ENCODE measurements at places on chromosomes 16 and 17.

GRCh38 chr17:49358641-49359247, 3.3 kb downstream of the ZNF652 start:
- no peak for DNase-seq

DNA sequence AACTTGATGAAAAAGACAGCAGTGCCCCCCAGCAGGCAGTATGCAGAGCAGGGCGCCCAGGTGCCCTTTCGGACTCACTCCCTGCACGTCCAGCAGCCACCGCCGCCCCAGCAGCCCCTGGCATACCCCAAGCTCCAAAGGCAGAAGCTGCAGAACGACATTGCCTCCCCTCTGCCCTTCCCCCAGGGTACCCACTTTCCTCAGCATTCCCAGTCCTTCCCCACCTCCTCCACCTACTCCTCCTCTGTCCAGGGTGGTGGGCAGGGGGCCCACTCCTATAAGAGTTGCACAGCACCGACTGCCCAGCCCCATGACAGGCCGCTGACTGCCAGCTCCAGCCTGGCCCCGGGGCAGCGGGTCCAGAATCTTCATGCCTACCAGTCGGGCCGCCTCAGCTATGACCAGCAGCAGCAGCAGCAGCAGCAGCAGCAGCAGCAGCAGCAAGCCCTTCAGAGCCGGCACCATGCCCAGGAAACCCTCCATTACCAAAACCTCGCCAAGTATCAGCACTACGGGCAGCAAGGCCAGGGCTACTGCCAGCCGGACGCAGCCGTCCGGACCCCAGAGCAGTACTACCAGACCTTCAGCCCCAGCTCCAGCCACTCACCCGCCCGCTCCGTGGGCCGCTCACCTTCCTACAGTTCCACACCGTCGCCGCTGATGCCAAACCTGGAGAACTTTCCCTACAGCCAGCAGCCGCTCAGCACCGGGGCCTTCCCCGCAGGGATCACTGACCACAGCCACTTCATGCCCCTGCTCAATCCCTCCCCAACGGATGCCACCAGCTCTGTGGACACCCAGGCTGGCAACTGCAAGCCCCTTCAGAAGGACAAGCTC, 43.2 kb downstream of the SREBF1 start:
- DNase-seq = no peak

DNA sequence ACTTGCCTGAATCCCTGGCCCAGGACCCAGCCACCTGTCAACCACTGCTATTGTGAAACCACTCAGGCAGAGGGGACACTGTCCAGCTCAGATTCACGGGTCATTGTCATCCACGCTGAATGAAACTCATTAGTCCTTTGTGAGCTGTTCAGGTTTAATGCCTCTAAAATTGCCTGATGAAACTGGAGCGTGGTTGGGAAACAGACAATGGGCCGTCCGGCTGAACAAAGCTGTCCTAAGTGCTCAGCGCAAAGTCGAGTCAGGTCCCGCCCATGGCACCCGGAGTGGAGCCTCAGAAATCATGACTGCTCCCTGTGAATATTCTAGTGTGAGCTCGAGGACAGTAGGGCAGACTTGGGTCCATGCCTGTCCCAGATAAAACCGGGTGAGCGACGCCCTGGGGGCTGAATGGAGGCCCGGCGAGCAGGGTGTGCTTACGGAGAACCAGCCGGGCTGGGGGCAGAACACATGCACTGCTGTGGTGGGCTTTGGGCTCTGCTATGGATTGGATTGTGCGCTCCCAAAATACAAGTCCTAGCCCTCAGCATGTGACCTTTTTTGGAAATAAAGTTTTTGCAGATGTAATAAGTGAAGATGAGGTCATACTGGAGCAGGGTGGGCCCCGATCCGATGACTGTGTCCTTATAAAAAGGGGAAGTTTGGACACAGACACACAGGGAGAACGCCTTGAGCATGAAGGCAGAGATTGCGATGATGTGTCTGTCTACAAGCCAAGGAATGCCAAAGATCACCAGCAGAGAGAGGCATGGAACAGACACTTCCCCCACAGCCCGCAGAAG, 12.9 kb upstream of the CMIP start:
- no peak for DNase-seq

- DNase-seq = no peak
These were observed 10.1 kb downstream of the TEKT5 start for GRCh38 chr16:10684511-10685151.

- DNase-seq = no peak
These were observed 38.4 kb downstream of the ABAT start for GRCh38 chr16:8712589-8713361.

- DNase-seq = no peak
These were observed 4.4 kb upstream of the WFIKKN2 start for GRCh38 chr17:50830994-50831393.

DNA sequence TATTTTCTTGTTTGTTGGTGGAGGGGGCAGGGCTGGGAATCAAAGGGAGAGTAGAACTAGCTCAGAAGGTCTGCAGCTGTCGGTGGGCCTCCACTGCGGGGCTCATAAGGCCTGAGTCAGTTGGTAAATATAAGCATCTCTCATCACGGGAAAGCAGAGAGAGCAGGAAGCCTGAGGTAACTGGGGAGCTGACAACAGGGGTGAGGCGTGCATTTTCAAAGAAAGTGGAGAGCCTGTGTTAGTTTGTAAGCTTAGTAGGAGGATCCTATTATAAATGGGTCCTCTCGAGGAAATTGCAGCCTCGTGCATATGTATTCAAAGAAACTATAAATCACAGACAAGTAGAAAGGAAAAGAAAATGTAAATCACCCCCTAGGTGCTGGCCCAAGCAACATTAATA, 221.0 kb upstream of the CDH13 start:
- no peak for DNase-seq

DNA sequence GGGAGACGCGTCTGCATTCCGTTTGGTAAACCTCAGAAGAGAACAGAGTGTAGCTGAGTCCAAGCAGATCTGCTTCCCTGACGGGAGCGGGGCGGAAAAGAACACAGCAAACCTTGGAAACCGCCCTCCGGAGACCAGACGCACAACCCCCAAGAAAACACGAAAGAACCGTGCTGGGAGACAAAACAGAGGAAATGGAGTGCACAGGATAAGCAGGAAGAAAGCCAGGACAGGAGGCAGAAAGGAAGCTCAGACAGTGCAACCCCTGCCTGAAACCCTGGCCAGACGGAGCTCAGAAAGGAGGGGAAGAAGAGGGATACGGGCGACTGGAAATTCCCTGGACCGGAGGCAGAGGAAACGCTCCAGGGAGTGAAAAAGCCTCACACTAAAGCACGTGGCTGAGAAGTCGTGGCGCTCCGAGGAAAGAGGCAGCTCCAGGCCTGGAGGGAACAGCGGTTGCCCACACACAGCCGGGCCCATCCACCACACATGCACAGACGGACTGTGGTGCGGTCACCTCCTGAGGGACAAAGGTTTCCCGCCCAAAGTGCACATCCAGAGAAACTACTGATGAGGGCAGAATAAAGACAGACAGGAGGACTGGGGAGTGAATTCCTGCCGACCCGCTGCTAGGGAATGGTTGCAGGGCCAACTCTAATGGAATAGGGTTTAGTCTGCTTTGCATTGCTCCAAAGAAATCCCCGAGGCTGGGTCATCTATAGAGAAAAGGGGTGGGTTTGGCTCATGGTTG, 10.2 kb downstream of the DPEP1 start:
- no peak for DNase-seq

DNA sequence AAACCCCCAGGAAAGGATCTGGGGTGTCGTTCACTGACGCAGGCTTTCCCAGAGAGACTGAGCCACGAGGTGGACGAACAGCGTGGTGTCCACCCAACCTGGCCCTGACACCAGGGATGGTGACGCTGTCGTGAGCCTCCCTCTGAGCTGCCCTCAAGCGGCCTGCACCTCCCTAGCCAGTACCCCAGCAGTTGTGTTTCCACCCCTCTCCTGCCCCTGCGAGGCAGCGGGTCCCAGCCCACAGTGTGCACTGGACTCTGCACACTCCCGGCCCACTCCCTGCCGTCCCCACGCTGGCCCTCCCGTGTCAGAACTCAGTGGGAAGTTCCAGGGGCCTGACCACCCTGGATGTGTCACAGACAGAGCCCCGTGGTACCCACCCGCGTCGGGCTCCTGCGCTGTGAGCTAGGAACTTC, 39.8 kb downstream of the CBFA2T3 start:
- no peak for DNase-seq

DNA sequence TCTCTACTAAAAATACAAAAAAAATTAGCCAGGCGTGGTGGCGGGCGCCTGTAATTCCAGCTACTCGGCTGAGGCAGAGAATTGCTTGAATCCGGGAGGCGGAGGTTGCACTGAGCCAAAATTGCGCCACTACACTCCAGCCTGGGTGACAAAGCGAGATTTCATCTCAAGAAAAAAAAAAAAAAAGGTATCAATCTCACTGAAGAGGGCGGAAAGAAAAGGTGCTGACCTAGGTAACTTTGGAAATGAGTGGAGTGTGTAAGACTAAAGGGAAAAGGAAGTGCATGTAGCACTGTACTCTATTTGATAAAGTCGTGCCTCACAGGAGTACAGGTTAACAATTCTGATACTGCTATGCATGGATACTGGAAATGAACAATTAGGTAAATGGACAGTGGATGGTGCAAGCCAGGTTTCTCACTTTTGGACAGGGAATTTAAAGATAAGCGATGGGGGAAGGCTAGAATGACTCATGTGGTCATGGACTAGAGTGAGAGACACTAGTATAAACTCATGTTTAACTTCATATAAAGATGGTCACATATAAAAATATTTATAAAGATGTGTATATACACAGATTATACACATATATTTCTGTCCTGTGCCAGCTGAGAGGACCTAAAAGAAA, 142.9 kb downstream of the CDK5R1 start:
- no peak for DNase-seq

DNA sequence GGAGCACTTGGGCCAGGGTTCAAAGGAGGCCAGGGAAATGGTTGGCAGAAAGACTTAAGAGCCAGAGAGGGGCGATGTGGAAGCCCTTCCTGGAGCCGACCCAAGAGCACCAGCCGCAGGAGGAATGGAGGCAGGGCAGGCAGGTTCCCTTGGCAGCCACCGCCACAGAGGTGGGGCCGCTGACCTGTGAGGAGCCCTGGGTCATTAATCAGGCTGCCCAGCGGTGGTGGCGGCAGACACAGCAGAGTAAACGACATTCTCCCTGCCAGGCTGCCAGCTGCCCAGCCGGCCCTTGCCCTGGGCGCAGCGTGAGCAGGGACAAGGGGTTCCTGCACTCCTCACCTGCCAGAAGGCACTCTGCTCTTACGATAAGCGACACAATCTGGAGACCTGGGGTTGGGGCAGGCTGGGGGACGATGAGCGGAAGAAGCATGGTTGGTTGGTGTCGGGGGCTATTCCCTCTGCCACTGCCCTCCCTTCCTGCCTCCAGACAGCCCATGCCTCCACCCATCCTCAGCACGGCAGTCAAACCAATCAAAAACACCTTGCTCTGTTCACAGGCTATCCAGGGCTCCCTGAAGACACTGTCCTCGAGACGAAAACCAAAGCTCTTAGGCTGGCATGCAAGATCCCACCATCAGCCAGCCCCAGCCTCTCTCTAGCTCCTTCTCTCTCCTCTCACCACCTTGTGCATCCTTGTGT, 40.9 kb downstream of the PLXDC1 start:
- no peak for DNase-seq

DNA sequence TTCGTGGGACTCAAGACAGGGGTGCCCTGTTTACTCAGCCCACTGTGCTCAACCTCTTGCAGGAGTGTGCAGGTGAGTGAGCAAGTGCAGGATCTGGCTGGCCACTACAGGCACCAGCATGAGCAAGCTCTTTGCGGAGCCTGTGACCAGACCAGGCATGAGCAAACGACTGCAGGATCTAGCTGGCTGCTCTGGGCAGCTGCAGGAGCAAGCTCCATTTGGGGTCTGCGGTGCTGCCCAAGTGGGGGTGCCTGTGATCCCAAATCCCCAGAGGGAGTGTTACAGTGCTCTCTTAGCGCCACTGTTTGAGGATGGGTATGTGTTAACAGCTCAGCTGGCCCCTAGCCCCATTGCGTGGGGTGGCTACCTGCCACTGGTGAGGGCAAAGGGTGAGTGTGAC, 2.4 kb downstream of the USP6 start:
- DNase-seq = no peak

DNA sequence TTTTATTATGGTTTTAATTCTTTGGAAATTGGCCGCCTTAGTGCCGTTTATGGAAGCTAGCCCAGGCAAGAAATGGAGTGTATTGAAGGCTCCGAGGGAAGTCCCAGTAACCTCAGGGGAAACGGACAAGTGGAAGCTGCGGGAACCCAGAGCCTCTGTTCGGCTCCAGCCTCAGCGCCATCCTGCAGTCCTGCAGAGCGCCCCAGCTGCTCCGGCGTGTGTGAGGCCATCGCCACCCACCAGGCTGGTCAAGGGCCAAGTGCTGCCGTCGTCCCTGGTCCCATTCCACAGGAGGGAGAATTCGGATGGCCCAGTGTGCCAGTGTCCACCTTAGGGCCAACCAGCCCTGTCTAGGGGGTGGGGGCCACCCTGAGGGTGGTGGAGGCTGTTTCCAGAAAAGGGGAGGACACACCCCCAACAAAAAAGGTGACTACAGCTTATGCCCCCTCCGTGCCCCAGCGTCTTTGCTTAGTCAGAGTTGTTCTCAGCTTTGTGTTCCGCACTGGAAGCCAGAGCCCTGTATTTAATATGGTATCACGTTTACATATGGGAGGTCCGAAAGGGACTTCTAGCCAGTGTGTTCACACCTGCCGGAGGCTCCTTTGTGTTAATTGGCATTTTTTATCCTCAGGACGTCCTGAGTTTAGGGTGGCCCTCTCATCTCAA, 13.0 kb downstream of the MGRN1 start:
- DNase-seq = no peak

DNA sequence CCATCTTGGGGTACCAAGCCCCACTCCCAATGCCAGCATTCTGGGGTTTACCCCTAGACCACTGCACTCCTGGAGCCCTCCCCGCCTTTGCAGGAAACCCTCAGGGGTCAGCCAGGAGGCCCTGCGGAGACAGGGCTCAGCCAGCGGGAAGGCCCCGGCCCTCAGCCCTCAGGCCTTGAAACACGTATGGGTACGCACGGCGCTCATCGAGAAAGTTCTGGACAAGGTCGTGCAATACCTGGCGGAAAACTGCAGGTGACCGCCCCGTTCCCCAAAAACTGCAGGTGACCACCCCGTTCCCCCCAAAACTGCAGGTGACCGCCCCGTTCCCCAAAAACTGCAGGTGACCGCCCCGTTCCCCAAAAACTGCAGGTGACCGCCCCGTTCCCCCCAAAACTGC, 24.7 kb downstream of the SGSM2 start:
- no peak for DNase-seq

DNA sequence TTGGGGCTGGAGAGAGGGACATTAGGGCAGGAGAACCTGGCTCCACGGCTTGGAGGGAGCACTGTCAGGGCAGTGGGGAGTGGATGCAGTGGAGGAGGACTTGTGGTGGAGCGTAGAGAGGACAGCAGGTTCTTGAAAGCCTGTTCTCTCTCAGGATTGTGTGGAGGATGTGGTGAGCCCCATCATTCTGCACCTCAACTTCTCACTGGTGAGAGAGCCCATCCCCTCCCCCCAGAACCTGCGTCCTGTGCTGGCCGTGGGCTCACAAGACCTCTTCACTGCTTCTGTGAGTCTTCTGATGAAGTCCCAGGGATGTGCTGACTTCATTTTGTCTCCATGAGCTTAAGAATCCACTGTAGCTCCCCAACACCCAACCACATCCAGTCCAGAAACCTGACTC, 13.5 kb downstream of the COX6A2 start:
- DNase-seq = no peak

- no peak for DNase-seq
These were observed 62.7 kb downstream of the SEC14L1 start for GRCh38 chr17:77203436-77203835.
